Activated CD4-positive, alpha-beta T cell treated with anti-CD3 and anti-CD28 coated beads, Interleukin-2, amount 50 U/mL, for 48 hours (primary cell): ENCODE measurements at places on chromosomes 5 and 9.

GRCh38 chr9:110160123-110160522, 47.8 kb downstream of the C9orf152 start:
- no peak for DNase-seq

GRCh38 chr9:71620746-71621145, 147.6 kb downstream of the CEMIP2 start:
- no peak for DNase-seq

- DNase-seq = no peak
These were observed 437.0 kb downstream of the PIK3R1 start for GRCh38 chr5:68652534-68652965.

DNA sequence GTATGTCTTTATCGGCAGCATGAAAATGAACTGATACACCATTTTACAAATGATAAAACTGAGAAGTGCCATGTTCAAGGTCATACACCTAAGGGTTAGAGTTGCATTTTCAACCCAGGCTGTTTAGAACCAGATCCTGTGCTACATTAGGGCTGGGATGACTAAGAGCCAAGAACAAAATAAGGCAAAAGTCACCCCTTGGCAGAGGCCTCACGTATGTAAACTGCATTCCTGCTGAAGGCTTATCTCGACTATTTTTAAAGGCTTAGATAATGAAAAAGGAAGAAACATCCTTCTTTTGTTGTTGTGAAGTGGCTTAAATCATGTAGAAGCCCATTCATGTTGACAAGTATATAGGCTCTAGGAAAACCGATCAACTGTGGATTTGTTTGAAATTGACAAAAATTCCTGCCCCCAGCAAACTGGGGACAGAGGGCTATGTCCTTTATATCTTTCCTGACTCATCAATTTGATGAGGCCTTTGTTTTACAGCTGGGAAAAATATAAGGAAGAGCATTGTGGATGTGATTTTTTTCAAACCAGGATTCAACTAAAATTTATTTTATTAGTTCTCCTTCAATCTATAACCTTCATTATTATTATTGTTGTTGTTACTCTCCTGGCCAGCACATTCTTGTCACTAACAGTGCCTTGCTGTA, 196.5 kb downstream of the SNX18 start:
- no peak for DNase-seq

DNA sequence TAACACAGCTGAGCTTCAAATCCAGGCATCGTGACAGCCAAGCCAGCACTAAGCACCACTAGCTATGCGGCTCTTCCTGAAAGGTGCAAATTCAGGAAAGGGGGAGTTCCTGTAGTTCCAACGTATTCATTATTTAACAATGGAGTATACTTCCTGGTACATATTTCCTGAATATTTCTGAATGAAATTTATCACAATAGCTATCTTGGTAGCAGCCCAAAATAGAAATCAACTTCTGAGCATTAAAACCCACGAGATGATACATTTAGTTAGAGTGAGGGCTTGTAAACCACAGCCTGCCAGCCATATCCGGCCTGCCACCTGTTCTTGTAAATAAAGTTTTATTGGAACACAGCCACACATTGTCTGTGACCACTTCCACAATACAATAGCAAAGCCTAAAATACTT, 109.7 kb upstream of the RETREG1 start:
- no peak for DNase-seq

GRCh38 chr5:1536871-1537602, 13.3 kb upstream of the LPCAT1 start:
- DNase-seq = no peak

- no peak for DNase-seq
These were observed 35.3 kb downstream of the HNRNPH1 start for GRCh38 chr5:179588166-179588565.

DNA sequence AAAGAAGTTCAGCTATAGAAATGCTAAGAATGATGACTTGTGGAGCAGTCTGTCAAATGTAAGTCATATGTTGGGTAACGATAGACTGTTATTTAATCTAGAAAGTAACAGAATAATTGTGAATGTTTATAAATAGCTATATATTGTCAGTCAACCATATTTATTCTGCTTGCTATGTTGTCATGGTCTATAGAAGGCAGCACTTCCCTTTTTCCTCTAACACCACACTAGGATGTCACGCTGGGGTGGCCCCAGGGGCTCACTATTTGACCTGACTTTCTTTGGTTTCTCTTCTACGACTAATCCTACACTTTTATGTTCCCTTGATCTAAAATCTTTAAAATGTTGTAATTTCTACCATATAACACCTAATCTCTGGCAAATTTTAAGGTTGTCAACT, 20.5 kb downstream of the ERAP2 start:
- DNase-seq = no peak

DNA sequence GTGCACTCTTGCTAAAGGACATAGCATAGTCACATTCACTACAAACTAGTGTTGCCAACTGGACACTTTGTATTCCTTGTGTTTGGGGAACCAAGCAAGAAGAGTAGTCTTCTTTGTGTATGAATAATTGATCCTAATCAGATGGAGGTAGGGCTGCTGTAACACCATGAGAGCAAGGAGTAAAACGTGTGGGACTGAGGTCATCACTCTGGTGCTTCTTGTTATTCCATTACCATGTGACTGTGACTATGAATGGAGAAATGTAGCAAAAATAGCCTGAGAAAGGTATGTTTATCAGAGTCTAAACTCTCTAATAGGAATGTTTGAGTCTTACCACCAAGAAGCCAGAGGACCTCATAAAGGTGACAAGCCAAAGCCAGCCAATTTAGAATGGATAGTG, 966.9 kb downstream of the TAF11L14 start:
- no peak for DNase-seq

GRCh38 chr5:19044311-19044710, 943.7 kb downstream of the CDH18 start:
- DNase-seq = no peak

GRCh38 chr5:168766426-168766700, 187.2 kb upstream of the PANK3 start:
- no peak for DNase-seq

DNA sequence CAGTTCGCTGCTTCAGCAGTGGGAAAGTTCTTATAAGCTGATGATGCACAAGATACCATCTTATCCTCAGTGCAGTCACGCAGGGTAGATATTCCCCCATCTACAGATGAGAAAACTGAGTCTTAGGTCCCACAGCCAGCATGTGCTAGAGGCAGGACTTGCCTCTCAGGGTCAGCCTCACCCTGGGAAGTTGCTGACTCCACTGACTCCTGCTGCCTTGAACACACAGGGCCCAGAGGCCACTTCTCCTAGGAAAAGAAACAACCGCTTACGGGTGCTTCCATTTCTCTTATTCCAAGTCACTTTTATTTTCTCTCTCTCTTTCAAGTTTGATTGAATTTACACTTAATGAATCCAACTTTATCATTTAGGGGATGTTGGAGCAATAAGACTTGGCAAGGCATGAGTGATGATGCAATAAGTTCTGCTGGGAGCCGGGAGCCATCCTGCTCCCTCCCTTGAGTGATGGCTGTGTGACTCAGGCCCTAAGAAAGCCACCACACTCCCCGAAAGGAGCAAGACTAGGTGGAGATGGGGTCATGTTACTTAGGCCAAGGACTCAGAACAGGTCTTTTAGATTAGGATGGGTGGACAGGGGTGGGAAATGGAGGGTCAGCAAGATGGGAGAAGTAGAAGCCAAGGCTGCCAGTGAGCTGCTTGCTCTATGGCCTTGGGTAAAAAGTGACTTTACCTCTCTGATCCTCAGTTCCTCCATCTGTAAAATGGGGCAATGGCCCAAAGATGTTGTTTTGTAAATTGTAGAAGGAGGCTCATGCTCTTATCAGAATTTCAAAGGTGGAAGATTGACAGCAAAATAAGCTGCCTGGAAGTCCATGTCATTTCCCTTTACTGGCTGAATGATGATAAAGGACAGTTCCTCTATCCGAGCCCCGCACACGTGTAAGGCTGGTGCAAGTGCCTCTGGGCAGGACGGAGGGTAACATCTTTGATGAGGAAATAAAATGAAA, 67.4 kb upstream of the ZNF618 start:
- DNase-seq = no peak

GRCh38 chr5:119537704-119538103, 85.4 kb downstream of the HSD17B4 start:
- DNase-seq = no peak

DNA sequence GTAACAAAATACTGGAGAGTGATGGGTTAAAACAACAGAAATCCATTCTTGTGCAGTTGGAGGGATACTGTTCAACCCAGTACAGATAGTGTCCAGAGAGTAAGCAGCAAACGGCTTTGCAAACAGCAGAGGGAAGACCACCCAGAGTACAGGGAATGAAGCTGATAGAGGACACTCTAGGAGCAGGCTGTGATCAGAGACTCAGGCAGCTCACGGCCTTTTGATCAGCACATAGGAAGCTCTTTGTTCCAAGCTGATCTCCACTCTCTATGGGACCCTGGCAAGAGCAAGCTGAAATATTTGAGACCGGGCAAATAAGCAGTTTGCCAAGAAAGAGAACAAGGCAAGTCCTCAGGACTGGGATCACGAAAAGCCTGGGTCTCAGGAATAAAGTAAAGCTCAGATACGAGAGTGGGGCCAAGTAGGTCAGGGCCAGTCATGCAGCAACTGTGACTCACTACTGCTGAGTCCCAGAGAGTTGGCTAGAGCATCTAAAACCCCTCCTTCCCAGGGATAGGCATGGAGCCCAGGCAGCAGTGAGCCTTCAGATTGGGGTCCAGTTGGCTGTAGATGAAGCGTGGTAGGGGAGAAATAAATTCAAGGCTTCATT, 52.4 kb downstream of the MELK start:
- DNase-seq = no peak

- DNase-seq = no peak
These were observed 210.5 kb downstream of the NXNL2 start for GRCh38 chr9:88745276-88746001.

DNA sequence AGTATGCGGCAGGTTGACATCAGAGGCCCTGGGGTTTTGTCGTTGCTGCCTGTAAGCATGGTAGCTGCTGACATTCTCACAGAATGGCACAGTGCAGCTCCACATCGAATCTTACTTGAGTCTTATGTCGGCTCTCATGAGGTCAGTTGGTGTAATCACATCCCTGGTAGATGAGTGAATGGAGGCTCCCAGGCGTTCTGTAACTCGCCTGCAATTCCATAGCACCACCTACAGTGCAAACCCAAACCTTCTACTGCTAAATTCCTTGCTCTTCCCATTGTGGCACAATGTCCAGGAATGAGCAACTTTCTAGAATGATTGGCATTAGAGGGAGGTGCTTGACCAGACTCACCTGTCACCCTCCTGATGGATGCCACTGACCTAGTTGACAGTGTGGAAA, 578.4 kb downstream of the CCDC171 start:
- DNase-seq = no peak

- DNase-seq = no peak
These were observed 186.3 kb downstream of the AOPEP start for GRCh38 chr9:94912700-94913249.

DNA sequence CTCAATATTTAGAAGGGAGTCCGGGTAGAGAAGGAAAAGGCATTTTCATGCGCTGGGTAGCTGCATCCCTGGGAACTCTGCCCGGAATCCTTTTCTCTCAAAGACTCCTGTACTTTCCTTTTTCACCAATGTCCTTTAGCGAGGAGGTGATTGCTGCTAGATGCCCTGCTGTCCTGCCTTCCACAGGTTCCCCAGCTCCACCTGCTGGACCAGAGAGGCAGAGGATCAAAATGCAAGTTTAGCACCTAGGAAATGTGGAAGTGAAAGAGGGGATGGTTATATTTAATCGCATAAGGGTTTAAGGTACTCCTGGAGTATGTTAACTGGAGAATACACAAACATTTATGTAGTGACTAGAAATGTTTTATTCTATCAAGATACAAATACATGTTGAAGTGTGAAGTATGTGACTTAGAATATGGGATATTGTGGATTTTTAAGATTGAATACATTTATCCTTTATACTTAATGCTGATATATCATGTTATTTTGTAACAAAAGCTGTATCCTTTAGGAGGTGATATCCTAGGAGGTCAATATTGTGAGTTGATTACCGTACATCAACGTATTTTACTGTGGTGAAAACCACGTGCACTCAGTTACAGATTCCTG, 145.7 kb downstream of the ARHGAP26 start:
- no peak for DNase-seq

- peak; percentile 36 for DNase-seq
These were observed 40.7 kb downstream of the FBXW11 start for GRCh38 chr5:171965745-171966144.
